ENCODE measurements at places on chromosomes 5 and 9.

DNA sequence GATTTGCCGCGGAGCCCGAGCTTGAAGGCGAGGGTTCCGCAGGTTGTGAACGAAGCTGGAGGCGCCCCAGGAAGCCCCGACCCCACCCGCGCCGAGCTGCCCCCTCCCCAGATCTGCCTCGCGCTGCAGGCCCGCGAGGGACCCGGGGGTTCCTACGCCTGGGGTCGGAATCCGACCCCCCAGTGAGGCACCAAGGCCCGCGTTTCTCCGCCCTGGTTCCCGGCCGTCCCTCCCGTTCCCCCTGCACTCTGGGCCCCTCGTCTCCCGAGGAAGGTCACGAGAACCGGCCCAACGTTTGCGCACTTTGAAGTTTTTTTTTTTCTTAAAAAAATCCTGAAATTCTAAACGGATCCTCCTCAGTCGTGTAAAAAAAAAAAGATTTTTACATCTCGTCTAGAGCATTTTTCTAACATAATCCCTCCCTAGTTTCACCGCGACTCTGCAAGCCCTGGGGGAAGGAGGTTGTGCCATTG is 880 bp upstream of the GFPT2 start:
- no peak for DNase-seq

GRCh38 chr9:126638571-126639132 is 24.9 kb downstream of the LMX1B start:
- no peak for DNase-seq

- DNase-seq, result no peak
These were observed 23.2 kb upstream of the TBC1D9B start for GRCh38 chr5:179930788-179931473.

- no peak for DNase-seq
These were observed 24.3 kb downstream of the CPLX2 start for GRCh38 chr5:175895686-175896102.

DNA sequence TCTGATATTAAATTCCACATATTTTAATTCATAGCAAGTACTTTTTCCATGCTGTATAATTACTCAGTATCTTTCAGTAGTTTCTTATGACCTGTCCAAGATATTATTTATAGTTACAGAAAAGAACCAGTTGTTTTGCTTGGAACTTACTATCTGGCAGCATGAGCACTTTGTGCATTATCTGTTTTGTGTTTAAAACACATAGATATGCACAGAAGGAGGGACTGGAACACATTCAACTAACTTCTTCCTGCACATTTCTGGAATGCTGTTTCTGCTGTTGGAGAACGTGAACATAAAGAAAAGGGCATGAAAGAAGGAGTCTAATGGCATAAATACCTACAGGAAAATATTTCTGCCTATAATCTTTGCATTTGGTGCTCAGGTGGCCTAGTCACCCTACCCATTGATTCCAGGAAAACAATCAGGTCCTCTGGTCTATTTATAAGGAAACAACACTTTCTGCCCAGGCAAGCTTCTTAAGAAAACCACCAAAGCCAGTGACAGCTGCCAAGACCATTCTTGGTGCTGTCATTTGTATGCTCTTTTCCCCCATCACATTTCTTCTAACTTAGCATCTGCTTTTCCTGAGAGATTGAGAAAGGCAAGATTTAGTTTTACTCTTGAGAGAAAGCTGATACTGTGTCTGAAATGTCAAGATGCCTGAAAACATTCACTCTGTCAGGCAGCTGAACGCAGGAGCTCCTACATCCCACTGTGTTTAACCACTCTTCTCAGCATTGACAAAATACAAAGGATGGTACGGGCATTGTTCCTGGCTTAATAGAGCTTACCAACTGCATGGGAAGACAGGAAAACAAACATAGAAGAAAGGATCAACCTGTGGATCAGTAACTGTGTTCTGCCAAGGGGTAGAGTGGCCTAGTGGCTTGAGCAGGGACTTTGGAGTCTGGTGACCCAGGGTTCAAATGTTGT is 40.3 kb downstream of the RAB3C start:
- no peak for DNase-seq

- DNase-seq, result no peak
These were observed 179.0 kb downstream of the TTLL11 start for GRCh38 chr9:121914017-121914595.

GRCh38 chr5:94761786-94762185 is 143.3 kb downstream of the SLF1 start:
- DNase-seq, result no peak

GRCh38 chr9:27460226-27461023 is 63.7 kb upstream of the IFNK start:
- DNase-seq, result no peak

GRCh38 chr9:38656896-38657295 is 36.5 kb upstream of the ANKRD18A start:
- no peak for DNase-seq
